AG09309 (cell line): ENCODE measurements at places on chromosomes 1 and 21.

DNA sequence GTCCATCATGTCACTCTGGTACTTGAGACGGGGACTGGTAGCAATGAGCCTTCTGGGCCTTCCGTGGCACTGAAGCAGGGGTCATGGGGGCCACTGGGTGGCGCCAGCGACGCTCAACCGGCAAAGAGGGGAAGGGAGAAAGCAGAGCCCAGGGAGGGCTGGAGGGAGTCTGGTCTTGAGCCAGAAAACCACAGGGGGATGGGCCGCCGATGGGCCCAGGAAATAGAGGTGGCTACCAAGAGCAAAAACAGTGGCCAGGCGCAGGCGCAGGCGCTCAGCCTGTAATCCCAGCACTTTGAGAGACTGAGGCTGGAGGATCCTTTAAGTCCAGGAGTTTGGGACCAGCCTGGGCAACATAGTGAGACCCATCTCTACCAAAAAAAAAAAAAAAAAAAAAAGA lies 21.8 kb downstream of the EXOC8 start:
- no peak for DNase-seq

GRCh38 chr1:83897516-83897915 lies 101.4 kb downstream of the TTLL7 start:
- DNase-seq = no peak

DNA sequence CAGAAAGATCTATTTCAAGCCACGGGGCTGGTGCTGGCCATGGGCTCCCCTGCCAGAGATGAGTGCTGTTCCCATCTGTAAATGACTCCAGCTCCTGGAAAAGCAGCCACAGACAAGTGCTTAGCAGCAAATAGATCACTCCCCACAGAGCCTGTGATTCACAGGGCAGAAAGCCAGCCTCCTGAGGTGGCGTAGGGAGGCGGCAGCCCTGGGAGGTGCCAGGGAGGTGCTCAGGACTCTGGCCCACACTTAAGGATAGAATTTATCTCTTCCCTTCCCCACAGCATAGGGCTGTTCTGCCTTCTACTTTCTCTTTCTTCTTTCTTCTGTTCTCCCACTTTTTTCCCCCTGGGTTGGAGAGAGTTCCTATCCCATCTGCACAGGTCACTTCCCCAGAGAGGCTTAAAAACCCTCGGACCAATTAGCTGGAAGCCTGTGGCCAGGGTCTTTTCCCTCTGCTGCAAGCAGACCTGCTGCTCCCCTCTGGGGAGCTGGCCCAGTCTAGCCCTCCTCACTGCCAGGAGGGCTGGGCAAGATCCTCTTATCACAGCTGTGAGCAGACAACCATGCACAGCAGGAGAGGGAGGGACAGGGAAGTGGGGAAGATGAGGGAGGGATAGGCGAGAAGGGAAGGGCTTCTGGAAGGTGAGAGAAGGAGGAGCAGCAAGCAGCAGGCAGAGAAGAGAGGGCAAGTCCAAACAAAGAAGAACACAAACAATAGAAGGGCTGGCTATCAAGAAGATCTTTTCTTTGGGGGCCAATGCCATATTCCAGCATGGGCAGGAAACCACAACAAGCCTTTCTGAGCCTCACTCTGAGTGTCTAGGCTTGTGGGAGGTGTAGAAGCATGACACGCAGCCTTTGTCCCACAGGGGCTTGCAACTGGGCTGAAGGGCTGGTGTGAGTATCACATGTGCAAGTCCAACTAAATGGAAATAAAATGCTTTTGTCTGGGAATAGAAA lies 41.0 kb downstream of the KCND3 start:
- DNase-seq = peak; percentile 3

DNA sequence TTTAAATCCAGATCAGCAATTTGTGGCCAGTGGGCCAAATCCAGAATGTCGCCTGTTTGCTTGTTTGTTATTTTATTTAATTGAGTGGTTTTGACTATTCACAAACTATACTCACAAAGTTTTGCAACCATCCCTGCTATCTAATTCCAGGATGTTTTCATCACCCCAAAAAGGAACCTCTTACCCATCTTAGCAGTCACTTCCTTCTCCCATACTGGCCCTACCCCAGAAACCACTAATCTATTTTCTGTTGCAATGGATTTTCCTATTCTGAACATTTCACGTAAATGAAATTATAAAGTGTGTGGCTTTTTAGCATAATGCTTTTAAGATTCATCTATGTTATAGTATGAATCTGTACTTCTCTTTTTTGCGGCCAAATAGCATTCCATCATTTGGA lies 41.3 kb downstream of the WDTC1 start:
- DNase-seq = no peak

GRCh38 chr1:107593501-107594209 lies 371.3 kb downstream of the VAV3 start:
- no peak for DNase-seq

- no peak for DNase-seq
Measured at GRCh38 chr1:61865646-61866220, 123.5 kb downstream of the PATJ start.

GRCh38 chr21:43975469-43976098 lies 36.5 kb upstream of the TRAPPC10 start:
- peak; percentile 7 for DNase-seq

- DNase-seq = no peak
Measured at GRCh38 chr1:28466226-28466778, 39.5 kb upstream of the RCC1 start.

- DNase-seq = no peak
Measured at GRCh38 chr1:37288900-37289299, 185.5 kb upstream of the ZC3H12A start.

DNA sequence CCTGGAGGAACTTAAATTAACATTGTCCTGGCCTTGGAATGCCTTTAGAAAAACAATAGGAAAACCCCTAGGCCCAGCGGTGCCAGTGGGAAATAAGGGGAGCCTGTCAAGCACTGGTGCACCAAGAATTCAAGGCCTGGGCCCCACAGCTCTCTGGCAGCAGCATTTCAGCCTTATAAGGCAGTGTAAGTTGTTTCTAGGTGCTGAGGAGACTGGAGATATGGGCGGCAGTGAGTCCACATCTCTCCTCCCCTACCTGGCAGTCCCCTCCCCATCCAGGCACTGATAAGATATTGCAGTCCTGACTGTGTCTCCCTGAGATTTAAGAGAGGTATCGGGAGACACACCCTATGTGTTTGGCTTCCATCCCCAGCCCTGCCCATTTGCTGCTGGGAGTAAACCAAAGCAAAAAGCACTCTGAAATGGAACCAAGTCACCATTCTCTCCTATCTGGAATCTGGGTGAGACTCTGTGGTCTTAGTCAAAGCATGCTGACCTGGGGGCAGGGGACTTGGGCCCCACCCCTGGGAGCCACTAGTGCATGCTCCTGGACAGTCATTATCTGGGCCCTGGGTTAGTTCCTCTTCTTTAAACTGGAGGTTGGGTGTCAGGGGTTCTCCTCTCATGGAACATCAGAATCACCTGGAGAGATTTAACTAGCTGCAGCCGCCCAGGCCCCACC lies 30.5 kb downstream of the DEGS1 start:
- DNase-seq = no peak

- no peak for DNase-seq
Measured at GRCh38 chr1:175399795-175400194, 207.2 kb upstream of the KIAA0040 start.

- no peak for DNase-seq
Measured at GRCh38 chr1:54825696-54826095, 24.6 kb upstream of the TTC22 start.

- no peak for DNase-seq
Measured at GRCh38 chr1:61754545-61754944, 12.3 kb downstream of the PATJ start.

DNA sequence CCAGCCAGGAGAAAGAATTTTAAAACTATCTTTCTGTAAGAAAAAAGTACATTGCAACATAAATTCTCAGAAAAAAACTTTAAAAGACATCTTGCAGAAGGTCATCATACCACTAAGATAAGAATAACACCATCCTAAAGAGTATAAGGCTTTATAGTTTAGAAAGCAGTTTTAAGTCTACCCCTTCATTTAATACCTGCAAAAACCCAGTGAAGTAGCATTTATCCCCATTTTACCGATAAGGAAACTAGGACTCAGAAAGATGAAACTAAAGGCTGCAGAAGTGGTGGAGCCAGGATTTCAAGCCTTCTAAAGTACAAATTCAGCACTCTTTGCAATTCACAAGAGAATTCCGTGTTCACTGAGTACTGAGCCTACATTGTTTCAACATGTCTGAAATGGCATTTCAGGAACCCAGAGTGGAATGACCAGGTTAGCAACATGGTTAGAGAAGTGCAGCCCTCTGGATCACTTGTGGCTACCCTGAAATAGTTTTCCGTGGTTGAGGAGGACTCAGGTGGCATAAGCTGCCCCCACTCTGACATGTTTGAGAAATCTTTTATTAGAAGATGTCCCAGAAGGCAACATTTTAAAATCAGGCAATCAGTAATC lies 6.7 kb downstream of the MYCL start:
- no peak for DNase-seq

- DNase-seq = no peak
Measured at GRCh38 chr1:178739285-178740045, 14.4 kb downstream of the RALGPS2 start.

- no peak for DNase-seq
Measured at GRCh38 chr1:109627692-109628399, 8.2 kb downstream of the AMPD2 start.

DNA sequence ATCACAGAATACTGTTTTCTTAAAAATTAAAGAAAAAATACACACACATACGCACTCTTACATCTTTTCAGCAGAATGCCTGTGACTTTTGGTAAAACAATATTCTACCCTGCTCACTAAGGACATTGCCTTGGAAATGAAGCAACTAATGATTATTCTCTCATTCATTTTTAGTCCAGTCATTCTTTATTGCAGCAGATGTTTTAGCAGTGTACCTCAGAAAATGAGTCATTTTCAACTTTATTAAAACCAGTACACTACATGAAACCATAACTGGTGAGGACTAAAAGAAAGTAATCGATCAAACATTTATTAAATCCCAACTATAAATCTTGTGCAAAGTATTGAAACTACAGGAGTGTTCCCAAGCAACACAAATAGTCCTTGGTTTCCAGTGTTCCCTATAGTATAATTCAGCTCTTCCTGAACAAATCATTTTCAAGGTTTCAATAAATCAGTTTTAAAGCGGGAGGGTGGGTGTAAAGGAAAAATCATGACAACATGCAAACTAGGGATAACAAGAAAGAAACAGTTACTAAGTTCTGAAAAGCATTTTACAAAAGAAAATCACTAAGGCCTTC lies 114.2 kb downstream of the ADGRL4 start:
- DNase-seq = peak; percentile 20

- no peak for DNase-seq
Measured at GRCh38 chr1:71054281-71054731, 6.7 kb upstream of the PTGER3 start.

DNA sequence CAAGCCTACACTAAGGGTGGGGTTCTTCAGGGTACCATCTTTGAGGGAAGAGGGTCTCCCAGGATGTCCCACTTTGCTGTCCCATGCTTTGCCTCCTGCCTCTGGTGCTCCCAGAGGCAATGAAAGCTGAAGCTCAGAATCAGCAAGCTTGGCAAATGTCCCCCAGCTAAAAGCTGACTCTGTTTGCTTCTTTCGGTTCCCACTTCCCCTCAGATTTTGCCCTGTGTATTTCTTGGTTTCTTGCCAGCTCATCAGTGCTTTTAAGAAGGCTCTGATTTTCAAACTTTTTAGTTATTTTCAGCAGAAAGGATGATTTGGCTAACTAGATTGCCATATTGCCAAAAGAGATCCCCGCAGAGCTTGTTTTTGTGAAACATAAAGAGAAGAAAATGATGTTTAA lies 33.1 kb upstream of the COG2 start:
- no peak for DNase-seq

GRCh38 chr21:18411565-18411964 lies 8.0 kb upstream of the TMPRSS15 start:
- DNase-seq = no peak

DNA sequence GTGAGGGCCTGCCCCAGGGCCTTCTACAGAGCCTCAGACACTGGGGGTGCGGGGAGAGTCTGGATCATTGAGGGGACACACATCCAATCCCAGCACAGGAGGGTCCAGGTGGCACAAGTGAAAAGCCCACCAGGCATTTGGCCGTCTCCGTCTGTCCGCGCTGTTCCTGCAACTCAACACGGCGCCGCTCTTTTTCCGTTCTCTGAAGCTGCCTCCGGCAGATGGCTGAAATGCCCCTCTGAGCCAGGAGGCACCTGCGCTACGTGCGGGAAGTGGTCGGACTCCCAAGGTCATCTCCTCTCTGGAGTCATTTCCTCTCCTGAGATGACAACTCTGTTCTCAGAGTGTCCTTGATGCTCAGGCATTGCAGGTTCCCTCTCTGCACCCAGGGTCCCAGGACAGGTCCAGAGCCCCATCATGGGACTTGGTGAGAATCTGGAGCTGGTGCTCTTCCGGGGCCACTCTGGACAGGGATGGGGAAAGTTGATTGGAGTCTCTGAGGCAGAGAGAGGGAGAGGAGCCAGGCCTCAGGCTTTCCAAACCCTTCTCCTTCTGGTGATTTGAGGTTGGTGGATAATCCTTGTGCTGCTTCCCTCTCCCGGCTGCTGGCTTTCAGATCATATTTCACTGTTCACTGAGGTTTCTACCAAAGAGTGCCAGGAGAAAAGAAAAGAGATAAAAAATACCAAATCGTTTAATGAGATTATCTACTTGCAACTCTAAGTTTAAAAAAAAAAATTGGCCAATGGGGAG lies 14.0 kb upstream of the MIXL1 start:
- no peak for DNase-seq

DNA sequence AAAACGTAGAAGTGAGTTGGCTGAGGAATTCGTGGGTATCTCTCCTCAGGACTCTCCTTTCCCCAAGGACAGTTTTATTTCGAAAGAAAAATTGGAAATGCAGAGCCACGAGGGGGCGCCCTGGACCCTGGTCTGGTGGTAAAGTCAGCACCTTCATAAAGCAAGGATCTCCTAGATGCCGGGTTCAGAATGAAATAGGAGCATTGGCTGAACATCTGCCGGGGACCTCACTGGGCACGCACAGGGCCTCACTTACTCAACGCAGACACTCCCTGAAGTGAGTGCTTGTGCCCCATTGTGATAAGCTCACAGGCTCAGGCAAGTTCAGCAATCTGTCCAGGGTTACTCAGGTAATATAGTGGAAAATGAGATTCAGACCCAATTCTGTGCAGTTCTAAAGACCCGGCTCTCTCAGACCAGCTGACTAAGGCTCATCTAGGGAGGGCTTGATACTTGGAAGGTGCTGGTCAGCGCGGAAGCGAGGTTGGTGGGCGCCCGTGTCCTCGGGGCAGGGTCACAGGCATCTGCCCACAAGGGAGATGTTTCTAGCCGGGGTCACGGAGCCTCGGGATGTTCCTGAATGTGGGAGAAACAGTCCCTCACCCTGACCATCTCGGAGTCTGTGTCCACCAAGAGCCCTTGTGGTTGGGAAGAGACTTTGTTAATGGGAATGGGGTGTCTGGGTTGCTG lies 55.7 kb upstream of the ETV3 start:
- DNase-seq = peak; percentile 16

DNA sequence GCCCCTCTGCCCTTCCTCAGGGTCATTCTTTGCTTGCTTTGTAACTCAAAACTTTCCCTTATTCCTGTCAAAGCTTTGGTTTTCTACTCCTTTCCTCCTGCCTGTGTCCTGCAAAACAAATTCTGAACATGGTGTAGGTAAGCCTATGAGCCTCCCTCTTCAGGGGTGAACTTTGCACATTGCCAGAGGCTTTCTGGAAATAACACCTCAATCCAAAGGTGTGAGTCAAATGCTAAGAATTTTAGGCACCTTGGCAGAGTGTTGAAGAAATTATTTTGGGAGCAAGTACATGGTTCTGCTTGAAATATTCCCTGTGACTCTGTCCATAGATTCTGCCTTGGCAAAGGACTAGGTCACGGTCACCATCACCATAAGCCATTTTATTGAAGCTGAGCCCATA lies 70.0 kb downstream of the PAPPA2 start:
- no peak for DNase-seq
